ENCODE measurements at places on chromosomes 3 and 15. TPM values are rescaled to one million over a fixed set of nuclear protein-coding genes. Genes with fewer than 3 reads are reported as not detected.

TRIM71 gene
- not detected for total RNA-seq

ANO10 gene
- 24.6 TPM for total RNA-seq

NPAP1 gene
- not detected for total RNA-seq

TIMP4 gene
- total RNA-seq, result 48.0 TPM

KLHL40 gene
- total RNA-seq, result 0.17 TPM

SCN5A gene
- 0.42 TPM for total RNA-seq

IGSF10 gene
- 4.0 TPM for total RNA-seq

GOLGA6L1 gene
- total RNA-seq, result not detected

CCDC39 gene
- total RNA-seq, result under 0.01 TPM

PLA2G4D gene
- total RNA-seq, result not detected

DNA sequence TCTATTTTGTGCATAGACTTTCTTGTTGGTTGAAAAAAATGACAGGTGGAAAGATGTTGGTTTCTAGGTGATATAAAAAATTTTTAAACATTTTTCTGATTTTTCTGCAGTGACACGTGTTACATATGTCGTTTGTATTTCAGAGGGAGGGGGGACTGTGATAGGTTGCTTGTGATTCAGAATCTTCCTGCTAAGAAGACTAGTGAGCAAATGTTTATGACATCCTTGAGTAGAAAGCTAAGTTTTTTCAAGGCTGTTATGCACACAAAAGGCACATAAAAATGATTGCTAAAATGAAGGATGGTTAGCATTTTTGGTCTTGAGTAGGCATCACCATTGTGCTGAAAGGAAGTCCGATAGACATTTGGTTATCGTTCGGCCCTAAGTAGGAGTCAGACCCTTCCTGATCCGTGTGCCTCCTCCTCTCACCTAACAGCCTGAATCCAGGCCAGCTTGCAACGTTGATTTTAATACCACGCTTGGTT, 1.5 kb downstream of the ZNF639 start:
- H3K27ac ChIP-seq, result peak overlapping the region; percentile 98
- peaks cover 17% of the 10 kb centered on the region for H3K4me1 ChIP-seq
- no peaks in the 10 kb centered on the region for H3K27me3 ChIP-seq

- no peaks in the 10 kb centered on the region for H3K36me3 ChIP-seq
- no peaks in the 10 kb centered on the region for H3K4me1 ChIP-seq
- H3K4me3 ChIP-seq, result no peak overlapping the region
- DNase-seq, result no peak
- H3K27ac ChIP-seq, result no peak overlapping the region
- no peaks in the 10 kb centered on the region for H3K27me3 ChIP-seq
Observed at GRCh38 chr3:150771600-150771999, 8.6 kb upstream of the SIAH2 start.

DNA sequence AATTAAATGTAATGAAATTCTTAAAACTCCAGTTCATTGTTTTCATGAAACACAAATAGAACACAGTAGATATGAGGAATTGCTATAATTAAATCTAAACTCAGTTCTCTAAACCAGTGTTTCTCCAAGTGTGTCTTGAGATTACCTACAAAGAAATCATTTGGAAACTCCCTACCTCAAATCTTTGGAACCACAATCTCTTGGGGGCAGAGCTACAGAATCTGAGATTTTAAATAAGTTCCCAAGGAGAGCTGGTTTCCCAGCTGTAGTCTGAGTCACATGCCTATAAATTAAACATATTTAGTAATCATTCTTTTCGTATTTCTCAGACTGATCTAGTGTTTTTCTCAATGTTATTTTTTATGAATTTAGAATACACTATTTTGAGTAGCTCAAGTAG, 17.0 kb upstream of the ACTC1 start:
- no peak for DNase-seq
- H3K4me3 ChIP-seq, result no peak overlapping the region
- H3K27ac ChIP-seq, result no peak overlapping the region
- no peaks in the 10 kb centered on the region for H3K4me1 ChIP-seq
- H3K36me3 ChIP-seq, result no peaks in the 10 kb centered on the region

GRCh38 chr3:150729682-150730360, 26.1 kb upstream of the ERICH6 start:
- H3K4me1 ChIP-seq, result no peaks in the 10 kb centered on the region
- H3K27me3 ChIP-seq, result no peaks in the 10 kb centered on the region
- no peak overlapping the region for H3K27ac ChIP-seq

DNA sequence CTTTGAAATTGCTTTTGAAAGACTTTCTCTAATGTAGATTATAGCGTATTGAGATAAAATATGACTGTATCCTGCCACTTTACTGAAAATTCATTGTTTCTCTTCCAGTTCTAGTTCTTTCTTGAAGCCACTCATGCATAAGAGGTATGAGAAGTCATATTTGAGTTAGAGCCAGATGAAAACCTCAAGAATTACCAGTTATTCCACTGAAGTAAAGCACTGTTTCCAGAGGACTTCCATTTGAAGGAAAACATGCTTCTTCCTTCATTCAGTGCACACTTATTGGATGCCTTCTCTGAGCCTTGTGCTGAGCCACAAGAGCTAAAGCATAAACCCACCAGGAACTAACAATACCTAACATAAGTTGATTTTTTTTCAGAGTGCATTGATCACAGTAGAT, 513.4 kb downstream of the ZNF385D start:
- no peak overlapping the region for H3K4me3 ChIP-seq
- H3K4me1 ChIP-seq, result peaks cover 8% of the 10 kb centered on the region
- DNase-seq, result no peak
- H3K27me3 ChIP-seq, result no peaks in the 10 kb centered on the region

- H3K4me3 ChIP-seq, result no peak overlapping the region
- DNase-seq, result no peak
- H3K27me3 ChIP-seq, result no peaks in the 10 kb centered on the region
- no peak overlapping the region for H3K27ac ChIP-seq
- peaks cover 13% of the 10 kb centered on the region for H3K4me1 ChIP-seq
Observed at GRCh38 chr3:101036213-101036618, 43.0 kb upstream of the ABI3BP start.

- H3K4me3 ChIP-seq, result no peak overlapping the region
- H3K36me3 ChIP-seq, result no peaks in the 10 kb centered on the region
- no peak overlapping the region for H3K27ac ChIP-seq
- no peaks in the 10 kb centered on the region for H3K27me3 ChIP-seq
- no peak for DNase-seq
- H3K4me1 ChIP-seq, result peaks cover 36% of the 10 kb centered on the region
Observed at GRCh38 chr15:72156928-72157327, 38.7 kb downstream of the SENP8 start.

GRCh38 chr3:14534516-14535191, 5.5 kb downstream of the GRIP2 start:
- no peak overlapping the region for H3K27ac ChIP-seq
- DNase-seq, result no peak
- H3K4me3 ChIP-seq, result no peak overlapping the region
- peaks cover 27% of the 10 kb centered on the region for H3K27me3 ChIP-seq

DNA sequence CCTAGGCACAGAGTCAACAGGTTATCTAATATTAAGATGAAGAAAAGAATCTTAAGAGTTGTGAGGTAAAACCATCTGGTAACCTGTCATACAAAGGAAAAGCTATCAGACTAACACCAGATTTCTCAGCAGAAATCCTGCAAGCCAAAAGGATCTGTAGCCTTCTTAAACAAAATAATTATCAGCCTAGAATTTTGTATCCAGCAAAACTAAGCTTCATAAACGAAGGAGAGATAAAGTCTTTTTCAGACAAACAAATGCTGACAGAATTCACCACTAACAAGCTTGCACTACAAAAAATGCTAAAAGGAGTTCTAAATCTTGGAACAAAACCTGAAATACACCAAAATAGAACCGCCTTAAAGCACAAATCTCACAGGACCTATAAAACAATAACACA, 9.9 kb upstream of the IGSF11 start:
- peaks cover 4% of the 10 kb centered on the region for H3K27me3 ChIP-seq
- DNase-seq, result no peak
- H3K4me1 ChIP-seq, result no peaks in the 10 kb centered on the region
- no peak overlapping the region for H3K27ac ChIP-seq
- no peaks in the 10 kb centered on the region for H3K36me3 ChIP-seq

- H3K4me3 ChIP-seq, result no peak overlapping the region
- peaks cover 15% of the 10 kb centered on the region for H3K4me1 ChIP-seq
- H3K27ac ChIP-seq, result no peak overlapping the region
- H3K36me3 ChIP-seq, result no peaks in the 10 kb centered on the region
Observed at GRCh38 chr3:46462511-46462910, 2.2 kb downstream of the LTF start.

GRCh38 chr3:45103334-45103733, 42.8 kb downstream of the CDCP1 start:
- no peak overlapping the region for H3K4me3 ChIP-seq
- H3K27me3 ChIP-seq, result no peaks in the 10 kb centered on the region
- H3K27ac ChIP-seq, result no peak overlapping the region
- DNase-seq, result no peak
- H3K36me3 ChIP-seq, result no peaks in the 10 kb centered on the region

DNA sequence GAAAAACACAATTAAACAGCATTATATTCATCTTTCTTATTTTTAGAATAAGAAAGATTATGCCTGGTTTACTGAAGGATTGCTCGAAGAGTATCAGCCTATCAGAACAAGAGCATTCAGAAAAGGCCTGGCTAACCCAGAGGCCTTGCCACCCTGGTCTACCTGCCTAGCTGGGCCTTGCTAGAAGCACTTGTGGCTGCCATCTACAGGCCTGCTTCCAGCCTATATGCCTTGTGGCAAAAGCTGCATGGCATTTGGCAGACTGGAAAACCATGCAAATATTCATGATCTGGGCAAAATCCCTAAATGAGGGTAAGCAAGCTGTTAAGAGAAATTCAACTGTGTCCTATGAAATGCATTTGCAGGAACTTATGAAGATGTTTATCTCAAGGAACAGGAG, 9.3 kb upstream of the ATP13A4 start:
- peak; percentile 17 for DNase-seq
- H3K4me3 ChIP-seq, result no peak overlapping the region
- no peaks in the 10 kb centered on the region for H3K27me3 ChIP-seq
- no peaks in the 10 kb centered on the region for H3K4me1 ChIP-seq
- H3K27ac ChIP-seq, result no peak overlapping the region
- no peaks in the 10 kb centered on the region for H3K36me3 ChIP-seq

DNA sequence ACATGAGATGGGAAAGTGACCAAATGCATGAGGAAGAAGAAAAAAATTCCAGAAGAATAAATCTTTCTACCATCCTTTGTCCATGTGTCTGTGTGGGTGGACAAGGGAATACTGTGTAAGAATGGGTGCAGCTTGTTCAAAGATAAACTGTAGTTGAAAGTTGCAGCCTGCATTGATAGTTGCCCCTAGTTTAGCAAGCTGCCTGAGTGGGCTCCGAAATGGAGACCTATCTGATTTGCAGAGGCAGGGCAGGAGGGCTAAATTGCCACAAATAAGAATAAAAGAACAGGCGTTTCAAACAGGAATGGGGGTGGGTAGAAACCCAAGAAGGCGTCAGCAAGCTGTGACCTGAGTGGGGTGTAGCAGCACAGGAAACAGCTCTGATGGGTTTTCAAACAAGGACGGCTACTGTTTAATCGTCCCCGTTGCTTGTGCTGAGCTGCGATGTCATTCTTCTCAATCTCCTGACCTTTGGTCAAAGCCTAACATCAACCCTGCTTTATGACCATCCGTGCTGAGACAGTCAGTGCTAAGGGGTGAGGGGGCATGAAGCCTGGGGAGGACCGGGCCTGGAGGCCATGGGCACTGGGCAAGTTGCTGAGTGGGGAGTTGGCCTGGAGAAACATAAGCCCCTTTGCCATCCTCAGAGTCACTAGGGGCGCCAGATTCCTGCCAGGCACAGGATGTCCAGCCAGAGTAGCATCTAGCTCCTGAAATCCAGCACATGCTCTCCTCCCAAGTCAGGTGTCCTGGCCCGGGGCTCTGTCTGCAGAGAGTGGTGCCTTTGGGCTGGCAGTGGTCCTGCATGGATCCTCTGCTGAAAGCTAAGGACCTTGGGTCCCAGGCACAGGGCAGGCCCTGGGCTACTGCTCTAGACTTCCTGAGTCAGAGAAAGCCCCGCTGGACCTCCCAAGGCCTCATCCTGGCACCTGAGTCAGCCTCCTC, 19.2 kb upstream of the C15orf39 start:
- H3K4me1 ChIP-seq, result peaks cover 38% of the 10 kb centered on the region
- no peak overlapping the region for H3K27ac ChIP-seq
- DNase-seq, result no peak

- H3K4me1 ChIP-seq, result no peaks in the 10 kb centered on the region
- no peaks in the 10 kb centered on the region for H3K36me3 ChIP-seq
Observed at GRCh38 chr3:78906930-78907329, 860.9 kb downstream of the ROBO1 start.

DNA sequence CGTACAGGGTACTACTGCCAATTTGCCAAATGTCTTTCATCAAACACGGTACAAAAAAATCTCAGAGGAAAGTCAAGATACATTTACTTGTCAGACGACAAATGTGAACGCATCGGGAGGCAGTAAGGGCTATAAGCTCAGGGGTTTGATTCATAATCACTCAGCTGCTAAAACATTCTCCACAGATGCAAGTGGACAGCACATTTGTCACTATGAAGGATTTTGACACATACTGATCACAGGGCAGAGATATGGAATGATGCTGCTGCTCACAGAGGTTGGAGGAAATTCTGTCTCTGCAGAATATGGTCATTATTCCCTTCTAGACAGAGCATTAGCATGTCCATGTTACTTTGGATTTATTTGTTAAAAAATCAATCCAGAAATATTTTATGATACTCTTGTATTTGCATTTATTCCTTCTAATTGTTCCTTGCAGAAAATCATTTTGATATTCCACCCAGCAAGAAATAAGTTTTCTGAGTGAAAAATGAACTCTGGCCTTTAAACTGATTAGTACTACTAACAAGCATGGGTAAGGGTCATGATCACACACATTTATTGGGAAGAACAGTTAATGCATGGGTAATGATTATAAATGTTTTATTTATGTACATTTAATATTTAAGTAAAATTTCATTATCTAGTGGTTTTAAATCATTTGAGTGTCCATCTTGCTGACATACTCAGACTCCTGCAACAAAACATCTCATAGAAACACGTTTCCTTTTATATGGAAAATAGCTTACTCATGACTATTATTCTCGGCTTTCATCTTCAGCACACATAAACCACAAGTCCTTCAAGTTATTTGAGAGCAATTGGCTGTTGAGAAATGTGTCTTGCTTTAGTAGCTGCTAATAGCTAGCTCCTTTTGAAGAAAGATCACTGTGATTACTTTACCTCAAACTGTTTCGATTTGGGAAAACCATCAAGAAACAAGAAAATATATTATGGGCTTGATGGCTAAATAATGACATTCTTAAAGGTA, 559.3 kb downstream of the MECOM start:
- H3K27me3 ChIP-seq, result no peaks in the 10 kb centered on the region
- H3K4me1 ChIP-seq, result peaks cover 11% of the 10 kb centered on the region
- H3K27ac ChIP-seq, result no peak overlapping the region
- no peaks in the 10 kb centered on the region for H3K36me3 ChIP-seq

Data from esophagus muscularis mucosa (tissue), 4 donors.